Transverse colon (tissue), 4 donors: ENCODE measurements at places on chromosomes 3 and 15. TPM values are rescaled to one million over a fixed set of nuclear protein-coding genes. Genes with fewer than 3 reads are reported as not detected.
A peak's percentile ranks its signal among the peaks of the same experiment; 100 is the strongest.

DNA sequence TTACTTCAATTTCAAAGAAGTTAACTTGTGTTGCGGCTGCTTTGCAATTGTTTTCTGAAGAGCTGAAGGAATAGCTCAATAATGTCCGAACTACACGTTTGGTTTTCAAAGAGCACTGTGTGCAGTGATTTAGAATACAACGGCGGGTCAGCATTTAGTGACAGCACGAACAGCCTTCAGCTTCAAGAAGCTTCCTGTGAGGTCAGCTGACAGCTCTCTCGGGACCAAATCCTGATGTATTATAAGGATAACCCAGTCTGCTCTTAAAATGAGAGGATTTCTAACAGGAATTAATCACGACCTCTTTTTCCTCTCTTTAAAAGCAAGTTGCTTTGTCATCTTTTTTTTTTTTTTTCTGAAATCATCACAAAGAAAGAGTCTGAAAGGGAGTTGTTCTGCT is 97.9 kb upstream of the UNC13C start:
- no peak overlapping the region for H3K27ac ChIP-seq
- DNase-seq = no peak
- H3K36me3 ChIP-seq = no peaks in the 10 kb centered on the region

Gene IL20RB
- 1.7 TPM for total RNA-seq

GRCh38 chr3:15113884-15114283 is 14.9 kb upstream of the RBSN start:
- no peaks in the 10 kb centered on the region for H3K4me1 ChIP-seq
- H3K27ac ChIP-seq = no peak overlapping the region
- H3K4me3 ChIP-seq = no peak overlapping the region

GRCh38 chr15:81073801-81074200 is 60.3 kb upstream of the CFAP161 start:
- no peaks in the 10 kb centered on the region for H3K27me3 ChIP-seq
- DNase-seq = no peak
- H3K4me1 ChIP-seq = no peaks in the 10 kb centered on the region

GRCh38 chr15:45187578-45187893 is 230 bp downstream of the SHF start:
- H3K27ac ChIP-seq = peak overlapping the region; percentile 63
- peaks cover 33% of the 10 kb centered on the region for H3K4me1 ChIP-seq
- DNase-seq = no peak
- H3K4me3 ChIP-seq = peak overlapping the region; percentile 66
- no peaks in the 10 kb centered on the region for H3K27me3 ChIP-seq
- H3K36me3 ChIP-seq = no peaks in the 10 kb centered on the region

- peaks cover 9% of the 10 kb centered on the region for H3K4me1 ChIP-seq
- H3K36me3 ChIP-seq = no peaks in the 10 kb centered on the region
- peak overlapping the region; percentile 39 for H3K4me3 ChIP-seq
- DNase-seq = peak; percentile 80
These were observed 4.9 kb downstream of the PRRT3 start for GRCh38 chr3:9947025-9947995.

GRCh38 chr3:97102641-97103040 is 288.2 kb downstream of the EPHA6 start:
- H3K4me1 ChIP-seq = no peaks in the 10 kb centered on the region
- no peak overlapping the region for H3K27ac ChIP-seq
- no peaks in the 10 kb centered on the region for H3K27me3 ChIP-seq

DNA sequence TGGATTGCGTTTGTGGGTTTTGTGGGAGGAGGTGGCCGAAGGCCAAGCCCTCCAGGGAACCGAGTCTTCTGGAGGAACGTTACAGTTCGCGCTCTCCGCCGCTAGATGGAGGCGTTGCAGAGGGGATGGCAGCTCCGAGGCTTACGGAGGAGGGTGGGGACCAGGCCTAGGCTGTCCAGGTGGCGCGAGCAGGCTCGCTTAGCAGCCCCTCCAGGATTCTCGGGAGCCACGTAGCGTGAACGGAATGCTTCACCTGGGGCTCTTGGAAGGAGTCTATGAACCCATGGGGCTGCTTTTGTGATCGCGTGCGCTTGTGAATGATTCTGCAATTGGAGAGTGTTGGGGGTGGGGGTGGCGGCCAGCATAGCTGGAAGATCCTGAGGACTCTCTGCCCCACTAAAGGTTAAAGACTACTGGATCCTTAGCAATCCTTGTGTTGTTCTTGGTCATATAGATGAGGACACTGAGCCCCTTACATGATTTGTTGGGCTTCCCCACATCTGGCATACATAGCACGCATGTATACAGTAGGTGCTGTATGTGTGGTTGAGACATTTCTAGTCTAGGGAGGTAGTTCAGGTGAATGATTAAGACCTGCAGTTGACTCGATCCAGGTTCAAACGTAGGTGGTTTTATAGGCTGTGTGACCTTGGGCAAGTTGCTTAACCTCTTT is 25.7 kb downstream of the FAM3D start:
- H3K4me1 ChIP-seq = no peaks in the 10 kb centered on the region
- no peaks in the 10 kb centered on the region for H3K27me3 ChIP-seq
- no peak overlapping the region for H3K4me3 ChIP-seq
- no peaks in the 10 kb centered on the region for H3K36me3 ChIP-seq

- peak; percentile 49 for DNase-seq
- no peak overlapping the region for H3K4me3 ChIP-seq
- no peaks in the 10 kb centered on the region for H3K36me3 ChIP-seq
- no peaks in the 10 kb centered on the region for H3K27me3 ChIP-seq
- H3K27ac ChIP-seq = peak overlapping the region; percentile 36
- H3K4me1 ChIP-seq = no peaks in the 10 kb centered on the region
These were observed 24.1 kb downstream of the CX3CR1 start for GRCh38 chr3:39255503-39256325.

DNA sequence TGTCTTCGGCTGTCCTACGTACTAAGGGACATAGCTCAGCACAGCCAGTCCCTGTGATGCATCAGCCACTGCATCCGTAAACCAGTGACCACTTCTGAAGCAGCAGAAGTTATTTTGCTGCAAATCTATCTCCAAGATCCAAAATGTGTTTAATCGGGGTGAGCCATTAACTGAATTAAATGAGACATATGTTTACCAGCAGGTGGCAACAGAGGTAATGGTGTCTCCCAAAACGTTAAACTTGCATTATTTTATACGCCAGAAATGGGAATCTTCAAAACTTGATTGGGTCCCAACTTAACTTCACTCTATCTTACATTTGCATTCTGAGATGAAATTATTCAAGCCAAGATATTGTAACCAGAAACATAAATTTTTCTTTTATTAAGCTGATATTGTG is 75.3 kb upstream of the BOC start:
- H3K4me1 ChIP-seq = no peaks in the 10 kb centered on the region
- H3K4me3 ChIP-seq = no peak overlapping the region
- H3K36me3 ChIP-seq = no peaks in the 10 kb centered on the region

DNA sequence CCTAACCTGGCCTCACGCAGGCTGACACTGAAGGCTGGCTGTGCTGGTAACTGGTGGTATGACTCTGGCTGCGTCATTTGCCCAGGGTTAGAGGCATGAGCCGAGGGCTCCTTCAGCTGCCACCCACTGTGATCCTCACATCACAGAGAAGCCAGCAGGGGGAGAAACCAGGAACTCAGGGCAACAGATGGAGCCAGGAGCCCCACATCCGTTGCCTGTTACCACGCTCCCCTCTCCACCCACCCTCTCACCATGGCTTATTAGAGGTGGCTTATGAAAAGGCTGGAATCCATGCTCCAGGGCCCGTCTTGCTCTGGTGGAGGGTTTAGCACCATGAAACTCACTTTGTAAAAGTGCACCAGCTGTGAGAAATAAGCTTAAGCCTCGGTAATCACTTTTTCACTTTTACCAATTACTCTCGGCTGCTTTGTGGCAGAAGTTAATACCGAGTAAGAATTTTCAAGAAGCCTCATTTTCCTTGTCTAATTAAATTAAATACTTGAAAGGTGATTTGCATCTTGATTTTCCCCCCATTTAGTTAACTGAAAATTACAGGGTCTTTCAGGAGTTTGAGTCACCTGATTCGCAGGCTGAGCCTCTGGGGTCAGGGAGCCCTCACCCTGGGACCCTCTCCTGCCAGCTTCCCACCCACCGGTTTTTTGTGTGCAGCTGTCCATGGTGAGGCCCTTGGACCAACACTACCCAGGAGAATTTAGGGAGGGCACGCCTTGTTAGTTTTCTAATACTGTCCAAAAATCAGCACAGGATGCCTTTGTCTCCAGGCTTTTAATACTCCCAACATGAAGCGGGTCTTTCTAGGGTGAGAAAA is 60.9 kb downstream of the ASB7 start:
- DNase-seq = no peak
- peak overlapping the region; percentile 41 for H3K27ac ChIP-seq
- no peaks in the 10 kb centered on the region for H3K36me3 ChIP-seq
- no peaks in the 10 kb centered on the region for H3K4me1 ChIP-seq
- H3K27me3 ChIP-seq = no peaks in the 10 kb centered on the region

Gene GHSR
- not detected for total RNA-seq

DNA sequence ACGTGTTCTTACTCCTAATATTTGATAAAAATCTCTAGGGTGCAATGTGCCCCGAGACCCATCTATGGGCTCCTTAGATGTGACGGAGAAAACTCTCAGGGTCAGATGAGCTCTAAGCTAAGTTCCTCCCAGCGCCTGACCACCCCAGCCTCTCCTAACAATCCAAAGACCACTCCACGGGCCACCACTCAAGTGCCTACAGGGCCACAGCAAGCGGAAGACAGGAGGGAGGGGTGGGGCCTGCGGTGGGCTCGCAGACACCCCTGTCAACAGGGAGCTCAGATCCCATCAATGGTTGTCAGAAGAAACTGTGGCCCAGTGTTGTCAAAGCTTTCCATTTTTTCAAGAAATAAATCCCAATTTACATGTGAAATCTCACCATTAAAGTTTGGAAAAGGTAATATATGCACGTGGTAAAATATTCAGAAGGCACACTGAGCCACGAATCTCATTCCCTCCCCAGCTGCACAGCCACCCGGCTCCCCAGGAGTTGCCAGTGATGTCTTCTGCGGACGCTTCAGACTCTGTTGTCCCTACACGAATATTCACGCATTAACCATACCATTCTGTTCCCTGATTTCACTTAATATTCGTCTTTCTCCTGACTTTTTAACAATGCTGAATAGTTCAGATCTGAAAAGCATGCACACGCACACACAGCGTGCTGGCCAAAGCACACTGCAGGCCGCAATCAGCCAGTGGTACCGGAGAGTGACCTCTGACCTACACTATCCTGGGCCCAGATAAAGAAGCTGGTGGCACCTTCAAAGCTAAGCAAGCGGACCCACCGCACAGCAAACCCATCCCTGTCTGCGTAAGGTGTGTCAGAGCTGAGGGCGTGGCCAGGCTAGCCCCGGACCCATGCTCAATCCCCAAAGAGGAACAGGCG is 19.1 kb downstream of the TNK2 start:
- no peak for DNase-seq
- no peak overlapping the region for H3K4me3 ChIP-seq
- no peaks in the 10 kb centered on the region for H3K27me3 ChIP-seq
- H3K36me3 ChIP-seq = no peaks in the 10 kb centered on the region
- no peak overlapping the region for H3K27ac ChIP-seq
- H3K4me1 ChIP-seq = peaks cover 39% of the 10 kb centered on the region

GRCh38 chr3:4780545-4780957 is 198.7 kb upstream of the BHLHE40 start:
- no peak for DNase-seq
- no peaks in the 10 kb centered on the region for H3K27me3 ChIP-seq
- H3K27ac ChIP-seq = no peak overlapping the region
- no peak overlapping the region for H3K4me3 ChIP-seq
- H3K36me3 ChIP-seq = no peaks in the 10 kb centered on the region
- peaks cover 9% of the 10 kb centered on the region for H3K4me1 ChIP-seq

GRCh38 chr15:101309436-101310160 is 14.6 kb upstream of the SNRPA1 start:
- peak; percentile 1 for DNase-seq
- no peaks in the 10 kb centered on the region for H3K36me3 ChIP-seq
- H3K27ac ChIP-seq = no peak overlapping the region
- no peaks in the 10 kb centered on the region for H3K27me3 ChIP-seq
- H3K4me3 ChIP-seq = no peak overlapping the region

DNA sequence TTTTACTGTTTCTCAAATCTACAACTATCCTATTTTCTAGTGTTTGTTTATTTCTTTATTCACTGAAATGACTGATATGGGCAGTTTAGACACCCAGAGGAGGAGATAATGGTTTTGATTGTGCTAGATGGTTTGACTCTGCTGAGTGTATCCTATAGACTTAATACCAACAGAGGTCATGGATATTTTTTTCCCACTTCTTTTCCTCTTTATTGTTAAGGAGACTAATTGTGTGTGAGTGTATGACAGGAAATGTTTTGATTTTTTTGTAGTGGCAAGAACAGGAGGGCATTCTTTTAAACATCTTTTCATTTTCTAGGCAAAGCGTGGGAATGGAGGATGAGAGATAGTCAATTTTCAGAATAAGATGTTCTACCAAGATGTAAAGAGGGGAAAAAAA is 223.5 kb downstream of the CHST2 start:
- H3K36me3 ChIP-seq = no peaks in the 10 kb centered on the region
- no peaks in the 10 kb centered on the region for H3K4me1 ChIP-seq
- H3K4me3 ChIP-seq = no peak overlapping the region
- H3K27me3 ChIP-seq = no peaks in the 10 kb centered on the region
- DNase-seq = no peak
- no peak overlapping the region for H3K27ac ChIP-seq

Gene LRIG1
- 83.0 TPM for total RNA-seq

- DNase-seq = no peak
- H3K27me3 ChIP-seq = no peaks in the 10 kb centered on the region
- H3K4me1 ChIP-seq = no peaks in the 10 kb centered on the region
- H3K27ac ChIP-seq = no peak overlapping the region
These were observed 127.2 kb upstream of the IL12A start for GRCh38 chr3:159861369-159861987.

DNA sequence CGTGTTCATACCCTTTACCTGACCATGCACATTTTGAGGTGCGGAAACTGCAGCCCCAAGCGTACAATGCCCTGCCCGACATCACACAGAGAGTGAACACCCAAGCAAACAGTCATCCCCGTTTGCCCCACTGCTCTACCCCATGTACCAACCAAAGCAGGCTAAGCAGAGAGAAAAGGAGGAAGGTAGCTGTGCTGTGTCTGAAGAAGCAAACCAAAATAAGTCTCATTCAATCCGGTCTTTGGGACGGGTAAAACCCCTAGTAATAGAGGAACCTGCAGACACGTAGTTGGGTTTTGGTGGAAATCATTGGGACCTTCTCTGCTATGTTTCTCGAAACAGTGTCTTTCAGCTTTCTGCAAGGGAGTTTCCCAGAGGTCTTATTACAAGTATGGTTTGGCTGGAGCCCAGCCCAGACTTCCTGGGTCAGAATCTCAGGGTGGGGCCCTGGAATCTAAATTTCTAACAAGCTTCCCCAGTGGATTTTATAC is 164.6 kb upstream of the HES1 start:
- peaks cover 40% of the 10 kb centered on the region for H3K4me1 ChIP-seq
- H3K4me3 ChIP-seq = no peak overlapping the region
- no peaks in the 10 kb centered on the region for H3K36me3 ChIP-seq
- no peaks in the 10 kb centered on the region for H3K27me3 ChIP-seq
- DNase-seq = peak; percentile 81
